ENCODE measurements at places on chromosomes 5 and 9.

GRCh38 chr5:60248901-60249300 is 355.4 kb upstream of the PDE4D start:
- DNase-seq: peak; percentile 73

- no peak for DNase-seq
These were observed 58.9 kb upstream of the ANKH start for GRCh38 chr5:14930486-14930885.

DNA sequence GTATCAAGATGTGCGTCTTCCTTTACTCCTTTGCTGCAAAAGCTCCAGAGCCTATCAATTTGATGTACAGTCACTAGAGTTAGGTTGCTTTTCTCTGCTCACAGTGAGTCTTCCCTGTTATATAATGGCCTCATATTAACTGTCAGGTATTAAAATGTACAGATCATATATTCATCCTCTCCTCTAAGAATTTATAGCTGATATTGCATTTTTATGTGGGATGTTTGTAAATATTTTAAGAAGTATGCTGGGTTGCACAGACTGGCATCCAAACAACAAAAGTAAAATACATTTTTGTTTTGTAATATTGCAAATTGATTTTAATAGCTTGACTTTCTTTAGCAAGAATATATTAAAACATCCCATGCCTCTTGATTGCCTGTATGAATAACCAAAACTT is 139.5 kb downstream of the STARD4 start:
- no peak for DNase-seq

GRCh38 chr9:114643896-114644295 is 13.7 kb downstream of the TEX53 start:
- no peak for DNase-seq

GRCh38 chr5:41413074-41413473 is 97.3 kb downstream of the PLCXD3 start:
- DNase-seq: no peak

All from hematopoietic multipotent progenitor cell treated with erythropoietin and hydrocortisone succinate and interleukin-3 and kit ligand, for 8 days (in vitro differentiated cells).